CD4-positive, alpha-beta memory T cell (primary cell): ENCODE measurements at places on chromosomes 12 and 14. TPM values are rescaled to one million over a fixed set of nuclear protein-coding genes. Genes with fewer than 3 reads are reported as not detected.
A peak's percentile ranks its signal among the peaks of the same experiment; 100 is the strongest.

DNA sequence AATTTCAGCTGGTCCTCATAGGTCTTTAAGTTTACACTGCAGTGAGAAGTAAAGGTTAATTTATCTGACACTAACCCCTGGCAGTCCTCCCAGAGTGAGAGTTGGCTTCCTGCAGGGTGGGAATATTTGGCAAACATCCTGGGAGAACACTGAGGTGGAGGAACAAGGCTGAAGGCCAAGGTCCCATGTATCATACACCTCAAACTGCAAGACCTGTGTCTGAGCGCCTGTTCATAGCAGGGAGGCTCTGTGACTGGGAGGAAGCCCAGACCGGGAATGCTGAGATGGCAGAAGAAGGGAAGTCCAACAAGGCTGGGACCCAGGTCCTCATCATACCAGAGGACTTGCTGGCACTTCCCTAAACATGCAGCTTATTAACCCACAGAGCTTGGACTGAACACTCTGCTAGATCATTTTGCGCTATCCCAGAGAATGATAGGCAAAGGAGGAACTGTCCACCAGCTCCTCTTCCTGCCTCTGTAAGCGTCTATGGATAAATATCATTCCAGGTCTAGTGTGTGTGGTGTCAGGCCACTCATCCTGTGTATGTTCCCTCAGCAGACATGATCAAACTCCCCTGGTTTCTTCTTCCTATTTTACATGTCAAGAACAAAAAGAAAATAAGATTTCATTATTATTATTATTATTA, 199.6 kb upstream of the CNOT2 start:
- no peaks in the 10 kb centered on the region for H3K4me1 ChIP-seq
- H3K36me3 ChIP-seq, result no peaks in the 10 kb centered on the region
- H3K27me3 ChIP-seq, result no peaks in the 10 kb centered on the region

DNA sequence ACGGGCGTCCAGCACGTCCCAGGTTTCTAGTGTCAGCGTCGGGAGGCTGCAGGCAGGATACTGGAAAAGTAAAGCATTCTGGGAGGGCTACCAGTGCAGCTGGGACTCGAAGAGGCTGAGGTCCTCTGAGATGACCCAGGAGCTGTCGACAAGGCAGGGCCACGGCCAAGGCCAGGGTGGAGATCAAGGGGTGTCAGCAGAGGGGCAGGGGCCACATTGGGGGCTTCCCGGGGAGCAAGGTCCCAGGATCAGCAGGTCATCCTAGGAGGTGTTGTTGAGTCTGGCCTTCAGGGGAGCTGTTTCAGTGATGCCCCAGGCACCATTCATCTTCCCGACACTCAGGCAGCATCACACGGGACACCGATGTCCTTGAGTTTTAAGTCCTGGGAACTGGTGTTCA, 377.8 kb upstream of the SFSWAP start:
- no peak overlapping the region for H3K4me3 ChIP-seq
- H3K36me3 ChIP-seq, result no peaks in the 10 kb centered on the region
- H3K27ac ChIP-seq, result no peak overlapping the region
- no peak for DNase-seq

- H3K36me3 ChIP-seq, result no peaks in the 10 kb centered on the region
- H3K4me3 ChIP-seq, result no peak overlapping the region
- H3K27ac ChIP-seq, result no peak overlapping the region
- no peak for DNase-seq
Measured at GRCh38 chr12:5388581-5389535, 43.0 kb upstream of the NTF3 start.

DNA sequence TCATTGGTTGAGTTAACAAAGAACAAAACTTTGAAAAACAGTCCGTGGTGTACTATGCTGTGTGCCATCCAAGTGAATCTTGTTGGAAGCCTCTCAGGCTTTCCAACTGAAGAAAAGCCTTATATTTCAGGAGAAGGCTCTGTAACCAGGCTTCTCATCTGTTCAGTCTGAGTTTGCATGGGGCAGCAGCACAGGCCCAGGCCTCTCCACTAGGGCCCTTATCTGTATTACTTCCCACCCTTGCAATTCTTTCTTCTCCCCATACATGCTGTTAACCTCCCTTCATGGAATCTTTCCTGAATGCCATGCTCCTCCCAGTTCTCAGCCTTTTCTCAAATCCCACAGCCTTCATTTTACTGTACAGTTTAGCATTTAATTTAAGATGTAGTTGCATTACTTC, 28.3 kb downstream of the FRMD6 start:
- no peak overlapping the region for H3K27ac ChIP-seq
- no peak for DNase-seq
- no peaks in the 10 kb centered on the region for H3K36me3 ChIP-seq
- no peaks in the 10 kb centered on the region for H3K4me1 ChIP-seq
- H3K4me3 ChIP-seq, result no peak overlapping the region

DNA sequence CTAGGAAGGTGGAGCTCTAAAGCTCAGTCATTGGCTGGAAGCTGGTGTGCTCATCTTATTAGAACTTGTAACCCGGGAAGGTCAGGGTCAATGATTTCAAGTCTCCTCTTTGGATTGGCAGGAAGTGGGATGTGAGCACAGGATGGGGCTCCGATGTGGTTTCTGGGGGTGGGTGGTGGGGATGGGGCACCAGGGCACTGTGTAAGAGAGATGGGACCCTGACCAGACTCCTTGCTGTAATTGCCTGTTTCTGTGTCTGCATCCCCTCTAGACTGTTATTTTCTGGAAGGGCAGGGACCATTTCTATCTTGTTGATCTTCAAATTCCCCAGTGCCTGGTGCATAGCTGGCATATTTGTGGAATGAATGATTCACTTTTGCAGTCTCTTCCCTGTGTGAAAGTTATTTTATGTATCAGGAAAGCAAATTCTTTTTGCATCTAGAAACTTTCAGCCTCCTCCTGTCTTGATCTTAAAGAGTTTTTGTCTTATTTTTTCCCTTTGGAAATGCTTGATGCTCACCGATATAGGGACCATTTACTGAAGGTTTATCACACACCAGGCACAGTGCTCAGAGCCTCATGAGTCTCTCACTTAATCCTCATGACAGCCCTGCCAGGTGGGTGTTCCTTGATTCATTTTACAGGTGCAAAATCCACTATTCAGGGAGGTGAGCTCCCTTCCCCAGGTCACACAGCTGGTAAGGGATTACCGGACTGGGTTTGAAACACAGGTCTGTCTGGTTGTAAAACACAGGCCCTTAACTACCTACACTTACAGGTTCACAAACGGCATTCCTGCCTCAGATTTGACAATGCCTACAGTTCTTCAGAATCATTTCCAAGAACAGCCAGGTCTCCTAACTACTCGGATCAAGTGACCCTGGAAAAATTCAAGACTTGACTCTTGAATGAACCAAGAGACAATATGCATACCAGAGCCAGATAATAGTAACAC, 86.9 kb upstream of the IGF1 start:
- H3K36me3 ChIP-seq, result no peaks in the 10 kb centered on the region
- H3K4me3 ChIP-seq, result no peak overlapping the region
- H3K4me1 ChIP-seq, result no peaks in the 10 kb centered on the region

DNA sequence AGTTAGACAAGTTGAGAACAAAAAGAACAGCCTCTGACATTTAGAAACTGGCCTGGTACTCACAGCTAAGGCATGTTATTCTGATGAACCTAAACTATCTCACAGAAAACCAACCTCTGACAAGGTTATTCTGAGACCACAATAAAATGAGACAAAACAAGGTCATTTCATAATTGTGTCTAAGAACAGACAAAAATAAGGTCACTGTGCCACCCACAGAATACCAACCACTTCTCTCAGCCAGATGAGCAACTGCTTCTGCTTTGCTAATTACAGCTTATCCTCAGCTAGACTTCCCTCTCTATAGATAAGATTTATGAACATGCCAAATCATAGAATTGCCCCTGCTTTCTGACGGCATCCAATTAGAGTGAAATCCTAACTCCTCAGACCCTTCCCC, 52.2 kb upstream of the CRACR2A start:
- no peak overlapping the region for H3K27ac ChIP-seq
- no peaks in the 10 kb centered on the region for H3K4me1 ChIP-seq
- no peaks in the 10 kb centered on the region for H3K27me3 ChIP-seq
- no peak for DNase-seq
- H3K36me3 ChIP-seq, result peaks cover 7% of the 10 kb centered on the region

GRCh38 chr12:2825132-2825531, 9.7 kb downstream of the NRIP2 start:
- no peak overlapping the region for H3K4me3 ChIP-seq
- H3K27me3 ChIP-seq, result no peaks in the 10 kb centered on the region
- no peaks in the 10 kb centered on the region for H3K4me1 ChIP-seq
- no peak overlapping the region for H3K27ac ChIP-seq
- H3K36me3 ChIP-seq, result peaks cover 82% of the 10 kb centered on the region

DNA sequence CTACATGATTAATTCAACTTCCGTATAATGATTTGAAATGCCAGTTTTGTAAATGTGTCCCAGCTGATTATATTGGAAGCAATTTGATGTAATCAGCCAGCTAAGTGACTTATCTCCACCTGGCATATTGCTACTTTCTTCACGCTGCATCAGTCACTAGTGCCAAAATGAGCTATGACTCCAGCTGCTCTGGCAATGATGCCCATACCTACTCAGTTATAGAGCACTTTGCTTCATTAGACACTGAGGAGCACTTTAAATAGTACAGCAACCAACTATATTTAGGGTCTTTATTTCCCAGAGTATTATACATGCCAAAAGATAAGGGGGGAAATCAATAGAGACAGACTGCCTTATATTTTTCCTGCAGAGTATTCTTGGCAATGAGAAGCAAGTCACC, 67.9 kb upstream of the LIN7A start:
- H3K4me1 ChIP-seq, result no peaks in the 10 kb centered on the region
- no peaks in the 10 kb centered on the region for H3K36me3 ChIP-seq
- DNase-seq, result no peak
- H3K4me3 ChIP-seq, result no peak overlapping the region

DNA sequence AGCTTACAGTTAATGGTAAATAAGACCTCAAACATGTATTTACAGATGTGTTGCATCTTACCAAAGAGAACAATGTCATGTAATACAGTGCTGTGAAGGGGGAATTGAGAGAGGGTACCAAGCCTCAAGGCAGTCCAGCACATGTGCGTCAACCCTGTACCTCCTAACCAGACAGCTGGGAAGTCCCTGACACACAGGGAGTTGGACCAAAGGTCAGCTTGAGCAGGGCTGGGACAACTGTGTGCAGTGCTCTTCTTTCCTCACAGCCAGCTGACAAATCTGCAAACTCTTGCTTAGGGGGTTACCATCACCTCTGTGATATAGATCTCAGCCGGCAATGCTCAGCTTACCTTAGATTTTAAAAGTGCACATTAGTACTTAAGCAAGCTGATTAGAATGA, 56.8 kb upstream of the RIC8B start:
- no peaks in the 10 kb centered on the region for H3K4me1 ChIP-seq
- no peak overlapping the region for H3K4me3 ChIP-seq
- no peaks in the 10 kb centered on the region for H3K36me3 ChIP-seq
- DNase-seq, result no peak
- no peaks in the 10 kb centered on the region for H3K27me3 ChIP-seq

DNA sequence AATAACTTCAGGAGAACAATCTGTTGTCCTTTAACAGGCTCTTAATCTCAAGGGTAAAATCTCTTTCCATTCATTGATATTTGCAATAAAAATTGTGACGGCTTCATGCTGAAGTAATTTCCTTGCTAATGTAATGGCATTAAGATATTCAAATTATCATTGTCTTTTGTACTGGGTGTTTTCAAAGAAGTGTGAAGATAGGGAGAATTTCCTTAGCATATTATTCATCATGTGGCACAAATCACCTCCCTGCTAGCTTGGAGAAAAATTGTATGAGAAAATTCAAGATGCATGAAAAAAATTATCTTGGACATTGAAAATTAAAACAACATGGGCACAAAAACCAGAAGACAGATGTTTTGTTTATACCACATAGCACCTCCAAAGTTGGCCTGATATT, 63.6 kb upstream of the ARID2 start:
- no peak overlapping the region for H3K27ac ChIP-seq
- no peak overlapping the region for H3K4me3 ChIP-seq
- peaks cover 28% of the 10 kb centered on the region for H3K4me1 ChIP-seq
- H3K36me3 ChIP-seq, result no peaks in the 10 kb centered on the region

GRCh38 chr12:89782807-89783206, 74.2 kb upstream of the ATP2B1 start:
- H3K4me1 ChIP-seq, result no peaks in the 10 kb centered on the region
- DNase-seq, result no peak
- H3K27ac ChIP-seq, result no peak overlapping the region

GRCh38 chr14:49966304-49966809, 73.5 kb downstream of the ARF6 start:
- no peaks in the 10 kb centered on the region for H3K36me3 ChIP-seq
- H3K4me3 ChIP-seq, result no peak overlapping the region
- H3K27ac ChIP-seq, result no peak overlapping the region
- peaks cover 18% of the 10 kb centered on the region for H3K4me1 ChIP-seq
- DNase-seq, result no peak

DNA sequence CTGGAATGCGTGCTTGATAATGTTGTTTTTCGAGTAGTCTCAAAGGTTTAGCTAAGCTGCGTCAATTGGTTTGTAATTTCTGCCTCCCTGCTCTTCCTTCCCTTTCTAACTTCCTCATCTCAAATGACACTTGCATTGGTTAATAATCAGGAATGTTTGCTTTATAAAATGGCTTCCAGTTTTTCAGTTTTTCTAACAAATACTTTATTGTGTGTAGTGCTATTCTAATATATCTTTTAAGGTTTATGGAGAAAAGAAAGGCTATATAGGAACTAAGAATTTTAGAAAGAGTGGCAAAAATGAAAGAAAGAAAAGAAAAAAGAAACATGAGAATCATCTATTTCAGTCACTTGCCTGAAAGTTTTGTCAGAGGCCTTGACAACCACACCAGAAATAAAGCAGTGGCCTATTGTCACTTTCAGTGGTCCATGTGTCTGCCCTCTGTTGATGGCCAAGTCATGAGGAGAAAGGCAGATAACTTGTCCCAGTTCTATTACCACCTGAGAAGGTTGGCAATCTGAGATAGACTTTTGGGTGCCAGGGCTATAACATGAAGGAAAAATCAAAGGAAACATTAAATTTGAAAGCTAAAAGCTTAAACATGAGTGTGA, 221.9 kb upstream of the KITLG start:
- no peaks in the 10 kb centered on the region for H3K4me1 ChIP-seq
- H3K27me3 ChIP-seq, result no peaks in the 10 kb centered on the region
- no peak for DNase-seq
- no peaks in the 10 kb centered on the region for H3K36me3 ChIP-seq

GRCh38 chr12:13179211-13180074, 17.1 kb upstream of the EMP1 start:
- H3K36me3 ChIP-seq, result no peaks in the 10 kb centered on the region
- peak overlapping the region; percentile 28 for H3K4me3 ChIP-seq
- H3K27me3 ChIP-seq, result no peaks in the 10 kb centered on the region
- H3K27ac ChIP-seq, result no peak overlapping the region
- peaks cover 17% of the 10 kb centered on the region for H3K4me1 ChIP-seq

GRCh38 chr12:54404061-54405004, 14.7 kb downstream of the ITGA5 start:
- no peaks in the 10 kb centered on the region for H3K27me3 ChIP-seq
- peaks cover 22% of the 10 kb centered on the region for H3K4me1 ChIP-seq
- H3K36me3 ChIP-seq, result peaks cover 97% of the 10 kb centered on the region
- no peak overlapping the region for H3K4me3 ChIP-seq

- DNase-seq, result no peak
- H3K27ac ChIP-seq, result no peak overlapping the region
- no peaks in the 10 kb centered on the region for H3K36me3 ChIP-seq
- no peaks in the 10 kb centered on the region for H3K27me3 ChIP-seq
Measured at GRCh38 chr12:30345744-30346471, 349.8 kb downstream of the IPO8 start.

Gene MEG3
- polyA plus RNA-seq, result not detected

Gene CMTM5
- not detected for polyA plus RNA-seq

Gene ANG
- 2.8 TPM for polyA plus RNA-seq

Gene KCNMB4
- polyA plus RNA-seq, result 0.49 TPM

Gene IFI27
- polyA plus RNA-seq, result 15.9 TPM

Gene TMEM30B
- 5.4 TPM for polyA plus RNA-seq

Gene OR10P1
- not detected for polyA plus RNA-seq

Gene VWF
- 0.15 TPM for polyA plus RNA-seq

Gene NANOG
- polyA plus RNA-seq, result not detected

Gene BATF
- 53.8 TPM for polyA plus RNA-seq

Gene PIK3C2G
- polyA plus RNA-seq, result not detected

Gene STON2
- polyA plus RNA-seq, result not detected
